ENCODE measurements at places on chromosomes 16 and 17.

DNA sequence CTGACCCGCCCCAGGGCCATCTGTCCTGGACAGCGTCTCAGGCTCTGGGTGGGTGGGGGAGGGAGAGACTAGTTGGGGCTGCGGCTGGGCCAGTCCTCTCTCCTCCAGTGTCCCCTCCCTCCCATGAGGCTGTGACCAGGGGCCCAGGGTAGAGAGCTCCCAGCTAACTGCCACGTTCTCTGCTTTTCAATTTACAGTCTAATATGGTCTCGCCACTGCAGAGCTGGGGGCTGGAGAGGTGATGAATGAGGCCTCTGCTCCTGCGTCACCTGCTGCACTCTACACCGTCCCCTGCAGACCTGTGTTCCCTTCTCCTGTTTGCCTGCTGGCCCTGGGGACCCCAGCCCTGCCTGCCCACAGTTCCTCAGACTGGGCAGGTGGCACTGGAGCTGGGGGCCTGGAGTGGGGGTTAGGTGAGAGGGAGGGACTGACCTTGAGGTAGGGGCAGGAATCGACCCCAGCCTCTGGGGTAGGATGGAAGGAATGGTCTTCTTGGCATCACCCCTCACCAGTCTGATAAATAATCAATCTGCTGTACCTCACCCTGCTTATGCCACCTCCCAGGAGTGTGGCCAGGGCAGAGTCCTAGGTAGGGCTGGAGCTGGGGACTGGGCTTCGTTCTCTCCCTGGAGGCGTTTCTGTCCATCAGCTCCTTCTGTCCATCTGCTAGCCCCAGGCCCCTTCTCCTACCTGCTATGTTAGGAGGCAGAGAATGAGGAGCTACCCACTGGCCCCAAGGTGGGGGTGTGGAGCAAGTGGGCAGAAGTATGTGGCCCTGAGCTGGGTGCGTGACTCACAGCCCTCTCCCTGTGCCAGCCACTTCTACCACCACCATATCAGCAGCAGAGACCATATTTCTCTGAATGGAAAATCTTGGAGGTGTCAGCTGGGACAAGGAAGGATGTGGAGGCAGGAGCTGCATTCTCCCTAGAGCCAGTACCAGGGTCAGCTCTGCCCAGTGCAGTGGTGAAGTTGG lies 12.9 kb downstream of the SEZ6 start:
- no peak for DNase-seq

GRCh38 chr16:4976611-4977145 lies 18.5 kb downstream of the SEC14L5 start:
- no peak for DNase-seq

DNA sequence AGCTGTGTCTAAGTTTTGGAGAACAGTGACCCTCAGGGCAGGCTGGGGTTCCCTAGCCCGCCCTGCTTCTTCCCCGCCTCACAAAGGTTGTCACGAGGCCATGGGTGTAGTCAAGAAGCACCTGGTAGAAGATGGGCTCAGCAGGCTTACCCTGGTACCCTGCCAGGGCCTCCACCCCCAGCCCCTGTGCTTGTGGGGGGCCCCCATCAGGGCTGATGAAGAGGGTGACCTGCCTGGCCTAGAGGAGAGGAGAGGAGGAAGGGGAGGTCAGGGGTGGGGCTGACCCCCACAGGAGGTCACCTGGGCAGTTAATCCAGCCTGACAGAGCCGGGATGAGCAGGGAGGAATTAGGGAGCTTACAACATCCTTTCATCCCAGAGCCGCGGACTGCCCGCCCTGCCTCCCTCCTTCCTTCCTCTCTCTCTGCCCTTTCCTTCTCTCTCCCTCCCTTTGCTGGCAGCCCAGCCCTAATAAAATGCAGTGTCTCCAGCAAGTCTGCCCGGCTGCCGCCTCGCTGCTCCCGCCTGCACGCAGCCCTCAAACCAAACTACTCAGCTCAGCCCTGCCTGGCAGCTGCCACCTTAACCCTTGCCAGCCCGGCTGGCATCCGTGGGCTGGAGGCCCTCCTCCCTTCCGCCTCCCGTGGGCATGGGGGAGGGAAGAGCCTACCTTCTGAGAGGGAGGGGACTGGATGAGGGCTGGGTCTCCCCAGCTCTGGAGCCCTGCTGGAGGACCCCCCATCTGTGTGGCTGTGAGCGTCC lies 7.2 kb downstream of the DLX3 start:
- DNase-seq: peak; percentile 21

GRCh38 chr16:31471875-31472708 lies at the start of gene TGFB1I1:
TGFB1I1 (plus strand) TSS chr16:31472152; CDS start chr16:31472189, 37 bp downstream.
- no peak for DNase-seq

GRCh38 chr16:10679921-10680320 lies 14.8 kb downstream of the TEKT5 start:
- no peak for DNase-seq

DNA sequence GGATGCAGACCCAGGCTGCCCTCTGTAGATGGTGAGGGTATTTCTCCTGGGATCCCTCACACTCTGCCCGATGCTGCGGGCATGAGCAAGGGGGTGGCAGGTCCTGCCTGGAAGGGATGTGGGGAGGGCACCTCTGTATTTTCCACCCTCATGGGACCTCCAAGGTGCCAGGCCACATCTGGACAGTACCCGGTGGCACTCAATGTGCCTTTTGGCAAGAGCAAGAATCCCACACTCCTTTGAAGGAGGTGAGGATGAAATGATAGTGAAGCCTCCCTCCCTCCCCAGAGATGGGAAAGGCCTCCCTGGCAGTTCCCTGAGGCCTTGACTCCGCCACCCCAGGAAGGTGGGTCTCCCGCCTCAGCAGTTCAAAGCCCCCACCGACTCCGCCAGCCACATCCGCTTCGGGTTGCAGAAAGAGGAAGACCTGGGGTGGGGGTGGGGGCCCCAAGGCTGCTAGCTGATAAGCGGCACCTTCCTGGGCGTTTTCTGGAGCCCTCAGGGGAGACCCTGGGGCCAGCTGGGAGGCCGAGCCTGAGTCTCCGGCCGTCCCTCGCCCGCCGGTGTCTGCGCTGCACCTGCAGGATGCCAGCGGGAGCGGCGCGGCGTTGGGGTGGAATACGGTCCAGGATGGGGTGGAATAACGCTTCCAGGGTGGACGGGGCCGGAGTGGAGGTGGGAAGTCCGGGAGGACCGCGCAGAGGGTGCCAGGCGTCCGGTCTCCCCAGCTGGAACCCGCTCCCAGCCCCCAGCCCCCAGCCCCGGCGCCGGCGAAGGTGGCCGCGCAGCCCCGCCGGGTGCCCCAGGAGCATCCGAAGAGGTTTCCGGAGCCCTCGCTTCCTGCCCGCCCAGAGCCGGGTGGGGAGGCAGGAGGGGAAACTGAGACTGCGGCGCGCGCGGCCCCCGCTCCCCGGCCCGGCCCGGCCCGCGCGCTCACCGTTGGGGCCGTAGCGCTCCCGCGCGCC lies 718 bp downstream of the ATP2A3 start:
- no peak for DNase-seq

DNA sequence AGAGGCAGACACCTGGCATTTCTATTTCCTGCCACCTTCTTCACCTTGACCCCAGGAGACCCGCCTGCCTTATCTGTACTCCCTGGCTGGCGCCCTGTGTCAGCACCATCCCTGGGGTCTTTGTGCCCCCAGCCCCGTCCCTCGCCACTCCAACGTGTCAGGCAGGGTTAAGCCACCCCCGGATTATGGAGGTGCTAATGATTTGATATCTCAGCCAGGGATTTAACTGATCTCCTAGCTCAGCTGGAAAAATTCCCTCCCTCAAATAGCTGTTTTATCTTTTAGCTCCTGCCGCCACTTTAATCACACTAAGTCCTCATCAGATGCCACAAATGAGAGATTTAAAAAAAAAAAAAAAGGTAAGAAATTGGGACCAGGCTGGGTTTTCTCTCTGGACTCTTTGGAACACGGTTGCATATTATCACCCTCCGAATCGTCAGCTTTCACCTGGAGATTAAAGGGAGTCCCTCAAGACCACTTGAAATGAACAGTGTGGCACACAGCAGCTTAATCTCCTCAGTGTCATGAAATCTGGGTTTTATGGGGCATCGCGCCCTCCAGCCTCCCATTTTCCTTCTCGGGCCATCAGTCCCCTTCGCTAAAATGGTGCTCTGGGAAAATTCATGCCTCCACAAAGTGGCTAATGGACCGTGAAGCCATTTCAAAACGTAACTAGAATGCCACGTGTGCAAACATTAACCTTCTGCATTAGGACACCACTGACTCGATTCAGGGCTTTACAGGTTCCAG lies 26.2 kb upstream of the WFDC1 start:
- DNase-seq: no peak

DNA sequence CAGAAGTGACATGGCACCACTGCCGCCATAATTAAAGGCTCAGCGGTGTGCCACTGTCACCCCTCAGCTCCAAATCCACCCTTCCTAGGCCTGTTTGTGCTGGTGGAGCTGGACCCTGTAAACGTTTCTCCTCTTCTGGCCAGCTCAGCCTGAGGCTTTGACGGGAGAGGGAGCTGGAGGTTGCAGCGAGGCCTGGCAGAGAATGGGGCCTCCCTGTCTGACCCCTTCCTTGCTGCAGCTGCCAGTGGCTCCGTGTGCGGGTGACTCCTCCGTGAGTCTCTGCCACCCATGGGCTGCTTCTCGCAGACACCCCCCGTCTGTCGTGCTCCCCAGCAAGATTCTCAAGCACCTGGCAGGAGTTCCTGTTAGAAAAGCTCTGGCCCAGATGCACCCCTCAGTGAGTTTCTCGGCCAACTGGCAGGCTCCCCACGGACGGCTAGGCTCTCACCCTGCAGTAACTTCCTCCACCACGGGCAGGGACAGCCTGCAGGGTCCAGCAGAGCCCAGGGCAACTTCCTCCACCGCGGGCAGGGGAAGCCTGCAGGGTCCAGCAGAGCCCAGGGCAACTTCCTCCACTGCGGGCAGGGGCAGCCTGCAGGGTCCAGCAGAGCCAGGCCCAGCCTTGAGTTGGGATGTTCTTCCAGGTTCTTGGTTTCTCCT lies 4.7 kb upstream of the CHMP6 start:
- no peak for DNase-seq

- DNase-seq: no peak
These were observed 141.3 kb upstream of the HSBP1 start for GRCh38 chr16:83666449-83666848.

- DNase-seq: peak; percentile 83
These were observed 4.8 kb downstream of the LGALS3BP start for GRCh38 chr17:78974635-78975591.

DNA sequence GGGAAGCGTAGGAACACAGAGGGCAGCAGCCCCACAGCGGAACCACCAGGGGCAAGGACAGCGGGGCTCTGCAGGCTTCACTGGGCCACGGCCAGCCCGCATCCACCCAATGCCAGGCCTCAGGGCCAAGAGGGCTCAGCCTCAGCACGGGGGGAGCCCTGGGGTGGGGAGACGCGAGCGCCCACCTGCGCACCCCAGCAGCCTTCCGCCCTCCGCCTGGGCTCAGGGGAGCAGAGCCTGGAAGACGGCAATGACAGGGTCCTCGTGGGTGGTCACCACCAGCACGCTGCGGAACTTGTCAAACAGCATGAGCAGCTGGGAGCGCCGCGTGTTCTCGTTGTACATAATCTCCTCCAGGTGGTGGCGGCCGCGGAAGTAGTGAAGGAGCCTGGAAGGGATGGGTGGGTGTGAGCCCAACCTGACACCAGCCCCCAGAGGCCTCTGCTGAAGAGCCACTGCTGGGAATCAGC lies 8.5 kb downstream of the MPG start:
- no peak for DNase-seq

DNA sequence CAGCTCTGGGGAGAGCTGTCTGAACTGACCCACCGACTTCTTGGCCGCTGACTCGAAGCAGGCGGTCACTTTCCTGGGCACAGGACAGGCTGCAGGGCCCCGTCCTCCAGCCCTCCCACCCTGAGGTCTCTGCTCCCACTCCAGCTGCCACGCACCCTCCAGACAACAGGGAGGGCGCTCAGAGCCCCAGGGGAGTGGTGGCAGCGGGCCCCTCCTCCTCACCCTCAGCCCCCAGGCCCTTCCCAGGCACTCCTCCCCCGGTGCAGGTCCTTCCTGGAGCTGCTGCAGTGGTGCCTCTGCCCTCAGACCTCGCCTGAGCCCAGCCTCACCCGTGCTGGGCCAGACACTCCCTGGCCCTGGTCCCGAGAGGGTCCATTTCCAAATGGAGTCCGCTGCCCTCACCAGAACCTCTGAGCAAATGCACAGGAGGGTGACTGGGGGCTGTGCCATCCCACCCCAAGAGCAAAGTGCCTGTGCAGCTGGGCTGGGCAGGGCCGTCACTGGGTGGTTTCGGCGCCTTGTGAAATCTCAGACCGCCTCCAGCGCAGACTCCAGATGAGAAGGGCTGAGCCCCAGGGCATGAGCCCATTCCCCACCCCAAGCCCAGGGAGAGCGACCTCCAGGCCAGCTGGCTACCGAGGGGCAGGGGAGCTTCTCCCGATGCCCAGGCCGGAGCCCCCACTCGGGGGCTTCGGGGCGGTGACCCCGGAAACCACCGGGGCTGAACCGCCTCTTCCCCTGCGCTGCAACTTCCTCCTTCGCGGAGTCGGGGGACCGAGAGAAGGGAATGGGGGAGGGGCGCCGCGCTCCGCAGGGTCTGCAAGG lies 717 bp downstream of the CYBA start:
- no peak for DNase-seq

GRCh38 chr16:26701243-26701886 lies 365.4 kb upstream of the C16orf82 start:
- DNase-seq: no peak

DNA sequence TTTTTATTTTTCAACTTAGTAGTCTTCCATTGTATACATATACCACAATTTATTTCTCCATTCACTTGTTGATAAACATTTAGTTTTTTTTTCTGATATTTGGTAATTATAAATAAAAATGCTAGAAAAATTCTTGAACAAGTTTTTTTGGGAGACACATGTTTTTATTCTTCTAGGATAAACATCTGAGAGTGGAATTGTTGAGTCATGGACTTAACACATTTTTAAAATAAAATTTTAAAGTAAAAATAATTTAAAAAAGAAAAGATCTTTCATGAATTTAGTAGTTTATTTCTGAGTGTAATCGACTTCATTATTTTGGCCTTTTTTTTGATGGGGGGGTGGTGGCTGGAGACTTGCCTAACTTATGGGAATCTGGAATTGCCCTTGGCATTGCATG lies 391.1 kb downstream of the KCNJ2 start:
- DNase-seq: no peak

DNA sequence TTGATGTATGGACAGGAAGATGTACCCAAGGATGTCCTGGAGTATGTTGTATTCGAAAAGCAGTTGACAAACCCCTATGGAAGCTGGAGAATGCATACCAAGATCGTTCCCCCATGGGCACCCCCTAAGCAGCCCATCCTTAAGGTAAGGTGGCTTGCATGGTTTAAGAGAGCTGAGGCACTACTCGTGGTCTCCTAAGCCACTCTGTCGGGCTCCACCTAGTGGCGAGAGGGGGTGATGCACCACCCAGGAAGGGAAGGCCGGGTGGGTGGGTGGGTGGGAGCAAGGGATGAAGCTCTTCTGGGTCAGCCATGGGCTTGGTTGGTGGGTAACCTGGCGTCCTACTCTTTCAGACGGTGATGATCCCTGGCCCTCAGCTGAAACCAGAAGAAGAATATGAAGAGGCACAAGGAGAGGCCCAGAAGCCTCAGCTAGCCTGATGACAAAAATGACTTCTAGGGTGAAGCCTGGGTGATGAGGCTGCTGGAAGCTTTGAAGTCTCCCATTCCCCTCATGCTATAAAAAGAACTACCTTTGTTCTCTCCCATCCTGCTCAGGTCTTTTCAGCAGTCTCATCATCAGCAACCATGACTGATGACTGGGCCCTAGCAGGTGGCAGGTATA lies 21.5 kb downstream of the GPR179 start:
- peak; percentile 11 for DNase-seq

Measured in NCI-H446 (cell line).